CD4-positive, alpha-beta T cell treated with Interleukin-6 at 100 ng/mL for 8 hours (primary cell): ENCODE measurements at places on chromosomes 6 and 20.

DNA sequence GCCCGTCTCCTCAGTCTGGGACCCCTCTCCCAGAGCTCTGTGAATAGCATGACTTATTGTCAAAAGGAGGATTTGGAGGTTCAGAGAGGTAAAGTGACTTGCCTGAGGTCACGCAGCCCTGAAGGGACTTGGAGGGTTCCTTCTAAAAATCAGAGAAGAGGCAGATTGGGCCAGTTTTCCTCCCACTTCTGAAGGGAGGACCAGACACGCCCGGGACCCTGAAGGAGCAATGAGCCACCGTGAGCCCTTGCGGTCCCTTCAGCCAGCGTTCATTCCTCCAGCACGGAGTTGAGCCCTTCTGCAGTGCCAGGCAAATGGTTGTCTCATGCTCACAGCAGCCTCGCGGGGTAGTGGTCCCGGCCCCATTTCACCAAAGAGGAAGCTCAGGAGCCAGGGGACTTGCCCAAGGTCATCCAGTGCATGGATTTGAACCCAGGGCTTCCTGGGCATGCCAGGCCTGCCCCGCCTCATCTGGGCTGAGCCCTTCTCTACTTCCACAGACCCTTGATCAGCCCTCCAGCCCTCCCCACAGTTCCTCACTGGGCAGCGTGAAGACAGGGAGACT lies 7.4 kb downstream of the SRC start:
- DNase-seq = no peak

GRCh38 chr20:19510611-19511010 lies 247.4 kb upstream of the RIN2 start:
- DNase-seq = no peak

- no peak for DNase-seq
These were observed 495.4 kb upstream of the MMS22L start for GRCh38 chr6:97778290-97779038.

GRCh38 chr6:145798530-145798929 lies 16.1 kb downstream of the FBXO30 start:
- DNase-seq = no peak

- DNase-seq = no peak
These were observed 57.6 kb upstream of the IPCEF1 start for GRCh38 chr6:154414021-154414813.

GRCh38 chr6:52534966-52535390 lies 41.9 kb downstream of the TRAM2 start:
- DNase-seq = no peak

DNA sequence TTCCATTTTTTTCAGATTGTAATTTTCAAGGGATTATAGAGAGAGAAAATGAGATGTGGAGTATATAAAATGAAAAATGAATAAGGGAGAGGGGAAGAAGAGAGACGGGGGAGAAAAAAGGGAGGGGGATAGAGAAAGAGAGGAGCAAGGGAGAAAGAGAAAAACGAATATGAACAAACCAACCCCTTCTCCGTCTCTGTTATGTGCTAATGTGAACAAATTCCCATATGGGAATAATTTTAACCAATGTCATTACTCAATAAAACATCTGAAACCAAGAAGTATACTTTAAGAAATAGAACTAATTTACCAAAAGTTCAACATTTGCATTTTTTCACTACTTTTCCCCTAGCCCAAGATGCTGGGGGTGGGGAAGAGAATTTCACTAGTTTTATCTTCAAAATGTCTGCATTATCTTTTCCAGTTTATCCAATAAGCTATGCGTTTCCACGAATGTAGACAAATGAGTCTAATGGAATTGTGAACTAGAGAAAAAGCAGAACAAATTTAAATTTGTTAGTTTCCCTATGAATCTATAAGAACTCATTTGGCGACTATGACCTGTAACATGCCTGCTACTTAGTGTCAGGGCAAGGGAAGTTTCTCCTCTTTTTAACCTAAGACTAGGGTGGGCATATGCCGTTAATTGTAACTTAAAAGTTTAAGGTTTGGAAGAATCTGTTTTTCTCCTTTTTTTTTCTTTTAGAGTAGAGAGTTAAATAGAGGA lies 286.3 kb downstream of the BTBD9 start:
- no peak for DNase-seq

- no peak for DNase-seq
These were observed 47.6 kb downstream of the BACH2 start for GRCh38 chr6:90249034-90249433.

DNA sequence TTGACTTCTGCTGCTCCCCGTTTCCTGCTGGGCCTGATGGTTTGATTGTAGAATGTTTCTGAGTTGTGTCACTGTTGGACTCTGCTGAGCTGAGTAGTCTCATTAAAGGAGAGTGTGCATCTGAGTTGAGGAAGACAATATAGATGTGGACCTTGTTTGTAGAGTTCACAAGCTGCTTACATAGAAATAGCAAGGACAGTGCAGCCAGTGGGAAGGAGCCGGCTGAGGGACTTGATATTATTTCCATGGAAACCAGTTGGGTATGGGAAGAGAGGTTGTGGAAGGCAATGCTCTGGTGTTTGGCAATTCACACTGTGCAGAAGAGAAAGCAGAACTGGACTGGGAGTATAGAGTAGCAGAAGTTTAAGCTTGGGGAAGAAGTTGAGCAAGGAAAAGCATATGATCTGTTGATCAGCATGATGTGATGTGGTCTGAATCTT lies 14.8 kb downstream of the IGF2R start:
- DNase-seq = no peak

GRCh38 chr6:26187981-26188635 lies 100.9 kb downstream of the HFE start:
- peak; percentile 34 for DNase-seq

DNA sequence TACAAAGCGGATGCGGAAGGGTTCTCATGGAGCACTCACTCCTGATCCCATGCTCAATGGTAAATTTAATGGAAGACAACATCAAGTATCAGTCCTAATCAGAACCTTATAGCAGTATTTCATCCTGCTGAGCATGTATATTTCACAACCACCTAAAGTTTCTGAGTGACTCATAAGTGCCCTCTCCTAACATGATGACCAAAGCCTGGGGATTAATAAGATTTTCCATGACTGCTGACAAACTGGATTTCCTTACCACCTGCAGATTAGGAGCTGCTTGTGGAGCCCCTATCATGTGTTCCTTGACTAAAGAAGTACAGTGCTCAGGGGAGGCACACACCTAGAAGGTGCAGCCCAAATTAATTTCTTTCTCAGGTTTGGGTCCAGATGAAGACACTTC lies 112.8 kb downstream of the INSM1 start:
- DNase-seq = no peak

GRCh38 chr6:51027283-51028065 lies 208.8 kb downstream of the TFAP2B start:
- DNase-seq = no peak

DNA sequence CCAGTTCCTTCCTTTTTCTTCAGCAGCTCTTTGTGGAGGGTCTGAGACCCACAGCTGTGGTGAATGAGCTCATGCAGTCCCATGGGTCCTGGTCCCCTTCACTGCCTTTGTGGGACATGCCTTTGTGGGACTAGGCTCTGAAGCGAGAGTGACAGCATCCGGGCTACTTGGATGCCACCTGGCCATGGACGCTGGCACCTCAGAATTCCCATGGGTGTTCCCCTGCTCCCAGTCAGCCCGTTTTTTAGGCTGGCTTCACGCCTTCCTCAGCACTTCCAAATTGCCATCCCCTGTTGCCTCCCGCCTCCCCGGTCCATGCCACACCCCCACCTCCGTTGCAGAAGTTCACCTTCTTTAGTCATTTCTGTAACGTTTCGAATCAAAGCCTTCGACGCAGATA lies 45.1 kb downstream of the RAMACL start:
- no peak for DNase-seq

- no peak for DNase-seq
These were observed 145.6 kb upstream of the ID4 start for GRCh38 chr6:19691465-19692167.

DNA sequence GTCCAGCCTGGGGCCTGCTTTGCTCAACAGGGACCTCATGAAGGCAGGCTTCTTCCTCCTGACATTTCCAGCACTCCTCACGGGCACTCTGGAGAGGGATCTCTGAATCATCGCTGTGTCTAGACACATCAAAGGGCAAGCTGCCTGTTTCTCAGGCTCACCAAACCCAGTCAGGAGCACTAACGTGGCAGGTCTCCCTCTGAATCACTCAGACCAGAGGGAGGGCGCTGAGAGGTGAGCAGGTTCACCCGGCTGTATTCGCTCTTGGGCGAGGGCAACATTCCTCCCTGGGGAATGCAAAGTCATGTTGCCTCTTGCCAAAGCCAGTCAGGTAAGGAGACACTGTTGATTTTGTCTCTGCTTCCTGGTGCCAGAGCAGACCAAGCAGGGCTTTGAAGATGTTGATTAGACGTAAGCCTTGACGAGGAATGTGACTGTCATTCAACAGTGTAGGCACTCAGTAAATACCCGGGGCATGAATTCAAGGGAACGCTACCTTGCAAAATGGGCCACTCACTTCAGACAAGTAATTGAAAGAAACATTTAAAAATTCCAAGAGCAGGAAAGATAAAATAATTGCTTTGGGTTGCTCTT lies 50.1 kb downstream of the CYP24A1 start:
- DNase-seq = no peak
